Left lung (tissue), 14 donors: ENCODE measurements at places on chromosomes 12 and 14.
A peak's percentile ranks its signal among the peaks of the same experiment; 100 is the strongest.

- DNase-seq = peak; percentile 68
- H3K27me3 ChIP-seq = no peaks in the 10 kb centered on the region
- H3K36me3 ChIP-seq = no peaks in the 10 kb centered on the region
- H3K27ac ChIP-seq = peak overlapping the region; percentile 92
These were observed 7.2 kb downstream of the ALDH2 start for GRCh38 chr12:111773801-111774551.

DNA sequence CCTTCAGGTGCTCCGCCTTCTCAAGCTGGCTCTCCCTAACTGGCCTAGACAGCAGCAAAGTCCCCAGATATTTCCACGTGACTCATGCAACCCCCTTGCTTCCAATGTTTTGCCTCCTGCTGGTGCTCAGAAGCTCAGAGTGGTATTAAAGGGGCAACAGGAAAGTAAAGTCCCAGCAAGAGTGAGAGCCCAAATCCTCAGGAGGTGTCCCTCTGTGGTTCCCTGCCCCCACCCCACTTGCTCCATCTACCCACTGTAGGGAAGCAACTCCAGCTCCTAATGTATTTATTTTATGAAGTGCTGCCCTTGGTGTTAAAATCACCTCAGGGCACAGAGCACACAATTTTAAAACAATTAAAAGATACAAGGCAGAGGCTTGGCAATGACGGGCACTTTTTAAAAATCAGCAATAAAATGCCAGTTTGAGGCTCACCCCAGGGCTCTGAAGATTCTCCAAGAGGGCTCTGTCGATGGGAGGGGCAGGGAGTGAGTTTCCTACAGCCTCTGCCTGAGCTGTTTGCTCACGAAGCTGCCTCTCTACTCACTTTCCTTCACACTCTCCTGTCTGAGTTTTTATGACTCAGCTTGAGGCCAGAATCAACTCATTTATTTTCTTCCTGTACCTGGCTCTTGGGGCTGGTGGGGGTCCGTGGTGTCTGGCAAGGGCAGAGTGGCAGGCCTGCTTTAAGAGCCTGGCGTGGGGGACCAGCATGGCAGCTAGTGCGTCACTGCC is 81.9 kb upstream of the MAX start:
- H3K27ac ChIP-seq = no peak overlapping the region
- no peaks in the 10 kb centered on the region for H3K36me3 ChIP-seq
- H3K4me1 ChIP-seq = peaks cover 12% of the 10 kb centered on the region
- DNase-seq = no peak

- no peak for DNase-seq
- H3K36me3 ChIP-seq = no peaks in the 10 kb centered on the region
- no peaks in the 10 kb centered on the region for H3K27me3 ChIP-seq
These were observed 371.5 kb downstream of the LRIG3 start for GRCh38 chr12:58548801-58549200.

DNA sequence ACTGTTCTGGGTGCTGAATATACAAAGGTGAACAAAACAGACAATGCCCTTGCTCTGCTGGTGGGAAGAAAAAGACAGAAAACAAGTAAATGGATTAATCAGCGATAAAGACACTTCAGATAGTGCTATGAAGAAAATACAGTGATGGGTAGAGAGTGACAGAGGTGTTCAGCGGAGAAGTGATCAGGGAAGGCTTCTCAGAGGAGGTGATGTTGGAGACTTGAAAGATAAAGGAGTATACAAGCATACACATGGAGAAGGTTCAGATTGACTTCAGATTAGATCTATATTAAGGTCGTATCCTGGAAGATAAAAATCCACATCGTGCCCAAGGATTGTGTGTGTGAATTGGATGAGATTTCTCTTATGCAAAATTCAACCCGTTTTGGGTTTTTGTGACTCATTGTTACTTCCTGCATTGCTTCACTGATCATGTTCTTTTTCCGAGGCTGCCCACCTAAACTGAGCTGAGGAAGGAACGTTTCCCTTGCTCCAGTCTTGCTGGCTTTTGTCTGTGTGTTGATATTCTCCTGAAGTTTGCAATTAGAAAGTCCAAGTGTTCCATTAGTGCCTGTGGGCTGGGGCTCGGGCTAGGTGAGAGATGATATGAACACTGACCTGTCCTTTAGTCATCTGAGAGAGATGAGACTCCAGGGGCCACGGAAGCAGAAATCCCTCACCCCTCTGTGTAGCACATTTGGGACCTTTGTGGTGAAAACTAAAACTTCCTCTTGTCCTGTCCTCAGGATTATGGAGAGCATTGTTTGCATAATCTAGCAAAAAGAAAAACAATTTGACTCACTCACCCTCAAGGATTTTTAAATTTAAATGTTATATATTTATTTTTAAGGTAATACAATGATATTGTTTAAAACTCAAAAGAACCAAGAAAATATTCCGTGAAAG is 27.6 kb downstream of the PLXNC1 start:
- peaks cover 4% of the 10 kb centered on the region for H3K36me3 ChIP-seq
- H3K4me1 ChIP-seq = peaks cover 76% of the 10 kb centered on the region
- no peak overlapping the region for H3K27ac ChIP-seq
- H3K4me3 ChIP-seq = no peak overlapping the region

GRCh38 chr12:129662234-129662633 is 241.6 kb downstream of the TMEM132D start:
- H3K4me3 ChIP-seq = no peak overlapping the region
- no peak for DNase-seq
- no peaks in the 10 kb centered on the region for H3K4me1 ChIP-seq
- no peaks in the 10 kb centered on the region for H3K27me3 ChIP-seq
- no peak overlapping the region for H3K27ac ChIP-seq

- peaks cover 43% of the 10 kb centered on the region for H3K36me3 ChIP-seq
- no peak overlapping the region for H3K27ac ChIP-seq
- H3K4me1 ChIP-seq = no peaks in the 10 kb centered on the region
These were observed 52.1 kb downstream of the EID3 start for GRCh38 chr12:104355630-104356029.

- no peaks in the 10 kb centered on the region for H3K27me3 ChIP-seq
- no peak overlapping the region for H3K4me3 ChIP-seq
- no peak overlapping the region for H3K27ac ChIP-seq
- no peaks in the 10 kb centered on the region for H3K36me3 ChIP-seq
These were observed 52.6 kb downstream of the RBMS2 start for GRCh38 chr12:56574210-56574609.

GRCh38 chr12:54025499-54026405 is 2.5 kb upstream of the HOXC6 start:
- no peaks in the 10 kb centered on the region for H3K36me3 ChIP-seq
- H3K27ac ChIP-seq = no peak overlapping the region
- peaks cover 92% of the 10 kb centered on the region for H3K27me3 ChIP-seq
- H3K4me3 ChIP-seq = no peak overlapping the region
- no peak for DNase-seq
